ENCODE measurements at places on chromosomes 1 and 21.

GRCh38 chr21:41167348-41168342, at the start of gene BACE2:
Gene BACE2, plus strand, starts transcription at chr21:41168160. Its CDS starts 104 bp downstream, at chr21:41168264.
- peak; percentile 71 for DNase-seq

DNA sequence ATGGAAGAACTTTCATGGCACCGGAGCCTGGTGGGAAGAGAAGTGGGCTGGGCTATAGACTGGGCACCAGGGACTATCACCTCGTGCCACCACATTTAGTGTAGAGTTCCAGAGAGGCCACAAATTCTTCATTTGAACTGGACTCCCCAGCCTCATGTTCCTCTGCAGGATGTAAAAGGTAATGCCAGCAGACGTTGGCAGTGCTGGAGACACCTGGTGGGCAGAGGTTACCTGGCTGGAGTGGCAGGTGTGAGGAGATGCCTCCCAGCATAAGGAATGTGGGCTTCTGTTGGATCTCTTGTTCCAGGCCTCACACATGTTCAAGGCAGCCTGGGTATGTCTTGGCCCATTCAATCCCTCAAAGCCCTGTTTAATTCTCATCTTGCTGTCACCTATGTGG, 35.2 kb downstream of the TEX35 start:
- DNase-seq, result no peak

GRCh38 chr21:31443736-31444521, 99.9 kb upstream of the TIAM1 start:
- no peak for DNase-seq

- no peak for DNase-seq
These were observed 417.2 kb upstream of the KAZN start for GRCh38 chr1:14181191-14181795.

- DNase-seq, result no peak
These were observed 83.5 kb upstream of the CLDN14 start for GRCh38 chr21:36563341-36563926.

DNA sequence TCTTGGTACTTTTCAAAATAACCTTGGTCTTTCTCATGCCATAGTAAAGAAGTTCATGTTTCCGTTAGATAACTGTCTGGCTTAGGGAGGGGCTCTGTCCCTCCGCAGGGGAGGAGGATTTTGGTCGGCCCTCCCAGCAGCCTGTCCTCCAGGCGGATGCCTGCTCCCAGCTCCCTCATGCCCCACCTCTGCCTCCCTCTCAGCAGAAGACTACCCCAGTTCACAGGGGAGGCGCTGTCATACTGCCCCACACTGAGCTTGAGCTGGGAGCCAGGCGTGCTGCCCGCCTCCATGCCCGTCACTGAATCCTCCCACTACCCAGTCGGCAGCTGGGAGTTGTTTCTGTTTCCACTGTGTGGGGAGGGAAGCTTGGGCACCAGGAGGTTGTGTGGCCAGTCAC, 127.3 kb downstream of the CAMTA1 start:
- no peak for DNase-seq

GRCh38 chr1:57423656-57424211, at the start of gene DAB1:
Gene DAB1, minus strand, starts transcription at chr1:57424060. Its CDS starts 133,030 bp downstream, at chr1:57291030.
- no peak for DNase-seq

GRCh38 chr1:91476533-91477217, 24.0 kb upstream of the CDC7 start:
- no peak for DNase-seq

DNA sequence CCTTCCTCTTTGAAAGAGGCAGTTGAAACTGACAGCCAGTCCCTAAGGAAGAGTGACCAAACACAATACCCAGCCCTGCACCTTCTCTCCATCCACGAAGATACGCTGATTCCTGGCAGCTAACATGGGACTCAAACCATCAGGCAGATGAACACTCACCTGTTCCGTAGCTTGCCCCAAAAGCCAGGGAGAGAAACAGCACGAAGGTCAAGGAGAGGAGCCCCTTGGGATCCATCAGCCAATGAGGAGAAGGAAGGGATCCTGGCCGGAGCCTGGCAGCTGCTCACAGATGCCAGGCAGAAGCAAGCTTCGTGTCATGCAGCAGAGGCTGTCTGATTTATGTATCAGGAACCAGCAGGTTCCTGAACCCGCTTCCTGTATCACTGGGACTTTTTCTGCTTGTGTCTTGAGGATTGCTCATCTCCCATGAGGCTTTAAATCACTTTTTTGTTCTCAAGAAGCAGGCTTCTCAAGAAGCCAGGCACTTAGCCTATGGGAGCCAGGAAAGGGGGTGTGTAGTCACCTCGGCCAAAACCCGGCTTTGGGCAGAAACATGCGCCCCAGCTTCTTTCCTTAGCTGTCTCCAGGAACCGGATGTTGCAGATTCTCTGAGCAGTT, at the start of gene SLAMF1:
Gene SLAMF1, minus strand, starts transcription at position 334 of the 618 bp plus-strand sequence. Its CDS starts 99 bp downstream, at position 235.
- DNase-seq, result peak; percentile 77

DNA sequence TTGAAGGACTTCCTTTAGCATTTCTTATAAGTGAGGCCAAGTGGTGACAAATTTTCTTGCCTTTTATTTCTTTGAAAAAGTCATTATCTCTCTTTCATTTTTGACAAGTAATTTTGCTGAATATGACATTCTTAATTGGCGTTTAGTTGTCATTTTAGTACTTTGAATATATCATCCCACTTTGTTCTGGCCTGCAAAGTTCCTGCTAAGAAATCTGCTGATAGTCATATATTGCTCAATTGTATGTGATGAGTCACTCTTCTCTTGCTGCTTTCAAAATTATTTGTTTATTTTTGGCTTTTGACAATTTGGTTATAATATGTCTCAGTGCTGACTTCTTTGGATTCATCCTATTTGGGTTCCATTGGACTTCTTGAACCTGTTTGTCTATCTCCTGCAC, 312.6 kb downstream of the DUSP10 start:
- DNase-seq, result no peak

DNA sequence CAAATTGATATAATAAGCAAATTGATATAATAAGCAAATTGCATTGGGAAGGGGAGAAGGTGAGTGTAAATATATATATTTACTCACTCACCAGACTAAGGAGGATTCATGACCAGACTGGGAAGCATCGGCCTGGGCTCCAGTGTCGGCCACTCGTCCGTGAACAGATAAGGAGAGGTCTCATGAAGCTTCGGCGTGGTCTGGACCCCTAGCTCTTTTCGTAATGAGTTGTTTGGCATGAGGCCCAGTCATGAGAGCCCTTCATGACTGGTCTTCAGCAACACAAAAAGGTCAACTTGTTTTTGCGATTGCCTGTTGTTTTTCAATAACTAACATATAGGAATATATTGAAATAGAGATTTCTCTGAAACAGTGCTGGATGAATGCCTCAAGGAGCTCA, 222.9 kb upstream of the KCNK2 start:
- DNase-seq, result no peak

DNA sequence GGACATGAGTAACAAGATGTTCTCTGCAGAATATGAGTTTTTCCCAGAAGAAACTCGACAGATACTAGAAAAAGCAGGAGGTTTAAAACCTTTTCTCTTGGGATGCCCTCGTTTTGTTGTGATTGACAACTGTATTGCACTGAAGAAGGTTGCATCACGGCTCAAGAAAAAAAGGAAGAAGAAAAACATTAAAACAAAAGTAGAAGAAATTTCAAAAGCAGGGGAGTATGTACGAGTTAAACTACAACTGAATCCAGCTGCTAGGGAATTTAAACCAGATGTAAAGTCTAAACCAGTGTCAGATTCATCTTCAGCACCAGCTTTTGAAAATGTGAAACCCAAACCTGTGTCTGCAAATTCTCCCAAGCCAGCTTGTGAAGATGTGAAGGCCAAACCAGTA, 92.5 kb downstream of the TTC3 start:
- no peak for DNase-seq

GRCh38 chr1:178093494-178093950, 382 bp upstream of the RASAL2 start:
- no peak for DNase-seq

GRCh38 chr1:114107474-114108435, 45.9 kb downstream of the SYT6 start:
- DNase-seq, result no peak

DNA sequence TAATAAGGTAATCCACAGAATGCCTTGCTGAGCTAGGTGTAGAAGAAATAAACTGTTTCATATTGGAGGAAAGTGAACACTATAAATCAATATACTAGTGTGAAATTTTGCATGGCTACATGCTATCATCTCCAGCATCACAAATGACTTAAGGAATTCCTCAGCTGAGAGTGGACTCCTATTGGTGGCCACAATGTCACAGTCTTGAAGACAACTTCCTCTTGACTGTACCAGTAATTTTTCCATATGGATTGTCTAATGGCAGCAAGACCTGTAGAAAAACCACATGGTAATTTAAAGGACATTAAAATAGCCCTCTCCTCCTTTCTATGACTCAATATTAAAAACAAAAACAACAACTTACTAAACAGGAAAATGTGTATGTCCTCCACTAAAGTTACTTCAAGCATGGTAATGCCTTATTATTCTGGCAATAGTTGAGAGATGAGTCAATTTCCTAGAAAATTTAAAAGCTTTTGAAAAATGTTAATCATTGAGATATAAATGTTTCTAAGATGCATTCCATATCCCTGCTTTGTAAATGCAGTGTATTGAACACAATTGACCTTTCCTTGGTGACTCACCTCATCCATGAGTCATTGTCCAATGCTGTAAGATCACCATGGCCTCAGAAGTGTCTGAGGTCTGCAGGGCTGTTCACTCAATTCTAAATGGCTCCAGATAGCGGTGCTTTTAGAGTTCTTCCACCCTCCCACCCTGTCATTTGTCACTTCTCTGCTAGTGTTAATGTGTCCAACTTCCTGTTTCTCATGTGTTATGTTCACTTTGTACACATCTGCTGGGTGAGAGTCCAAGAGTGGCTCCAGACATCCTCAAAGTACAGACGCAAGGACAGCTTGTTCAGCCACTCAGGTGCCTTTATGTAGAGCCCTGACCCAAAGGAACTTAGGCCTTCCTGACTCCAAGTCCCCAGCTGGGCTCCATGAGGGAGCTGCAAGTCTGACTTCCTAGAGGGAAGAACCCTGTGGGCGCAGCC, 32.8 kb upstream of the DNASE2B start:
- DNase-seq, result no peak

DNA sequence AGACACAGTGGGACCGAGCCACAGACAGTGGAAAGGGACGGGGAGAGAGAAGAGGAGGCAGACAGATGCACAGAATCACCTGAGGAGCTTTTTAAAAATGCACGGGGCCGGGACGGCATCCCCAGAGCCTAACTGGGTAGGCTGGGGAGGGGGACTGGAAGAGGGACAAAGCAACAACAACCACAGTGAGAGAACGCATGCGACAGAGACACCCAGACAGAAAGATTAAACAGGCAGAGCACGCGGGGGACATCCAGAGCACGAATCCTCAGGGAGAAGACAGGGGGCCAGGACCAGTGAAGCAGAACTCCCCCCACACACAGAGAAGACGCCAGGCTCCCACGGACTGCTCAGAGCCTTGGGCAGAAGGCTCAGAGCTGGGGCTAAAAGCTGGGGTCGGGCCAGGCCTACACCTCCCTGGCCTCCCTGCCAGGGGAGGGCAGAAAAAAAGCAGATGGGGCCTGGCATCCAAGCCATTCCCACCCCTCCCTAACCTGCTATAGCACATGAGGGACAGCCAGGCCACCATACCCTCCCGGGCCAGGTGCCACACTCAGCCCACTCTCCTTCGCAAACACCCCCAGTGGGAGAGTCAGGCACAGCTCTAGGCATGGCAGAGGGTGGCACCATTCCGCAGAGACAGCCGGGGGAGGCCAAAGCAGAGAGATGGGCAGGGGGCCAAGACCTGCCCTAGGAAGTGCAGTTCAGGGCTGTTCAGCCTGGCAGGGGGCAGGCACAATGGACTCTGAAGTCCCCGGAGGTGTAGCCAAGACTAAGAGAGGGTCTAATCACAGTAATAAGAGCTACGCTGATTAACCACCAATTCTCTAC, 29.8 kb upstream of the COL16A1 start:
- DNase-seq, result no peak

DNA sequence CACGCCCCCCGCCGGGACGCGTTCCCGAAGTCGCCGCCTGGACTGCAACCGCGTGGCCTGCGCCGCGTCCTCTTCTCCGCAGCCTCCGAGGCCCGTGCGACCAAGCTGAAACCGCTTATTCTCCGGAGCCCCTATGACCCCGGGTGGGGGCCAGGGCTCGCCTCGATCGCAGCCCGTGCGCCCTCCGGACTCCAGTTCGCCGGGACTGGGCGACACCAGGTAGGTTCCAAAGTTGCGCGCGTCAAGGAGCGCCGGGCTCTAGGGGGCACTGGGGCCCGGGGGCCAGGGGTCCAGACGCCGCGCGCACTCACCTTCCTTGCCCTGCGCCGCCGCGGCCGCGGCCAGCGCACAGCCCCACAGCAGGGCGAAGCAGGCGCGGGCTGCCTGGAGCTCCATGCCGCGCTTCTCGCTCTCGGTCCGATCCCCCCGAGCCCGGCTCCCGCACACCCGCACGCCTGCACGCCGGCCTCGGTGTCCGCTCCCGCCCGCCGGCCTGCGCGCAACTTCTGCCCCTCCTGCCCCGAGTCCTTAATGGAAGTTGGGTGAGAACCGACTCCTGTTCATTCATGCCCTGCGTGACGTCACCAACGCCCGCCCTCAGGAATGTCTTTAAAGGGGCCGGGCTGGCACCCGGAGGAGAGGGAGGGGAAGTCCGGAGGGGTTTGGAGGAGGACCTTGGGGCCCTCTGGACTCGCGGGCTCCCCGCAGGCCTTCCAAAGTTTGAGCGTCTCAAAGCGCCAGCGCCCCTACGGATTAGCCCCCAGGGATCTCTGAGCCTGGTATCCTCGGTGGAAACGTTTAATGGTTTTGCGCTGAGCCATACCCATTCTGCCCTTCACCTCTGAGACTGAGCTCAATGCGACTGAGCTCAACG, at the start of gene EPHA2:
Gene EPHA2, minus strand, starts transcription at position 533 of the 874 bp plus-strand sequence. Its CDS starts 137 bp downstream, at position 396.
- no peak for DNase-seq

DNA sequence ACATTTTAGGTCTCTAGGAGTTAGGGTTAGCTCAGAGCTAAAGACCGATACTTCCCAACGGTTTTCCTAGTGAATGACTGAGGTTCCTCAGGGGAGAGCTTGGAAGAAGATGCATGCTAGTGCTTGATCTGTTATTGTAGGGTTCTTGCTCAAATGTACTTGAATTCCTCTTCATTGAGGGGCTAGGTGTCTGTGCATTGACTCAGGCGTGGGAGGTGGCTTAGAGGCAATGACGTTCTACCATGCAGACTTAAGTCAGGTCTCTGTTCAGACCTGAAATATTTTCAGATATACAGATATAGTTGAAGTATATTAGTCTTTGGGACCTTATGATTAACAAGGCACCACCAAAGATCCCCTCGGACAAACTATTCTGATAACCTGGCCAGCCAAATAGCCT, 23.5 kb downstream of the S100A10 start:
- no peak for DNase-seq

GRCh38 chr1:209421186-209421585, 162.3 kb upstream of the CAMK1G start:
- DNase-seq, result no peak

- no peak for DNase-seq
These were observed 38.2 kb downstream of the ARID1A start for GRCh38 chr1:26733982-26734381.

GRCh38 chr1:93617670-93618499, 63.8 kb downstream of the BCAR3 start:
- no peak for DNase-seq

GRCh38 chr21:29125191-29125590, 5.3 kb upstream of the MAP3K7CL start:
- DNase-seq, result no peak
